ENCODE measurements at places on chromosomes 2 and 18. TPM values are rescaled to one million over a fixed set of nuclear protein-coding genes. Genes with fewer than 3 reads are reported as not detected.

DNA sequence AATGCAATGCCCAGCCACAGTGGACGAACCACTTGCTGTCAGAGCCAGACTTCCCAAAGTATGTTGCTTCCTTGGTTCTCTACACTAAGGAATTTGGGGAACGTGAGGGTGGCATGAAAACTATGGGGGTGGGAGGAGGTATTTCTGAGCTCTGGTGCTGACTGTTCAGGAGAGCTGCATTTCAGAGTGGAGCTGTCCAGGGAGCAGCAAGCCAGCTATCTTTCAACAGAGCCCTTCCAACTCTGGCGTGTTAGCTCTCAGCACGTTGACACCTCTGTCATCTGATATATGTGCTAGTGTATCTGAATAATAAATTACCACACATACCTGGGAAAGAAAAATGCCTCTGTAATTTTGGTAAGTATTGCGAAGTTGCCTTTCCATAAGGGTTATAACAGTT lies 66.1 kb downstream of the SAP130 start:
- H3K27ac ChIP-seq: no peak overlapping the region
- DNase-seq: no peak
- peaks cover 35% of the 10 kb centered on the region for H3K36me3 ChIP-seq
- H3K27me3 ChIP-seq: no peaks in the 10 kb centered on the region

DNA sequence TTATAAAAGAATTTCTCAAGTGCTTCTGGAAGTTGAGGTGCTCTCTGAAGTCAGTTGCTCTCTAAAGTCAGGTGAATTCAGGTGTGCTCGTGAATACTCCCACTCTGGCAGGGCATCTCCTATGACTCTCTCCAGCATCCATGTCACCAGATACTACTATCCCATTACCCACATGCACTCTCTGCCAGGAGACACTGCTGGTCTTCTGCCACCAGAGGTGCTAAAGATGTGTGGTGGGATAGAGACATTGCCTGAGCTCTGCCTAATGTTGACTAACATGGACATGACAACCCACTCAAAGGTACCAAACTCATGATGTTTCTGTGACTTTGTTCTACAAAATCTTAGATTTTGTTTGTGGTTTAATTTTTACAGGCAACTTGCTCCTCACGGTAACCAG lies 106.4 kb upstream of the HNRNPA3 start:
- H3K27ac ChIP-seq: no peak overlapping the region
- H3K4me3 ChIP-seq: no peak overlapping the region
- H3K36me3 ChIP-seq: no peaks in the 10 kb centered on the region
- DNase-seq: no peak

GRCh38 chr2:54639609-54640008 lies 83.9 kb upstream of the EML6 start:
- H3K27ac ChIP-seq: no peak overlapping the region
- H3K4me1 ChIP-seq: peaks cover 15% of the 10 kb centered on the region
- H3K36me3 ChIP-seq: peaks cover 39% of the 10 kb centered on the region

DNA sequence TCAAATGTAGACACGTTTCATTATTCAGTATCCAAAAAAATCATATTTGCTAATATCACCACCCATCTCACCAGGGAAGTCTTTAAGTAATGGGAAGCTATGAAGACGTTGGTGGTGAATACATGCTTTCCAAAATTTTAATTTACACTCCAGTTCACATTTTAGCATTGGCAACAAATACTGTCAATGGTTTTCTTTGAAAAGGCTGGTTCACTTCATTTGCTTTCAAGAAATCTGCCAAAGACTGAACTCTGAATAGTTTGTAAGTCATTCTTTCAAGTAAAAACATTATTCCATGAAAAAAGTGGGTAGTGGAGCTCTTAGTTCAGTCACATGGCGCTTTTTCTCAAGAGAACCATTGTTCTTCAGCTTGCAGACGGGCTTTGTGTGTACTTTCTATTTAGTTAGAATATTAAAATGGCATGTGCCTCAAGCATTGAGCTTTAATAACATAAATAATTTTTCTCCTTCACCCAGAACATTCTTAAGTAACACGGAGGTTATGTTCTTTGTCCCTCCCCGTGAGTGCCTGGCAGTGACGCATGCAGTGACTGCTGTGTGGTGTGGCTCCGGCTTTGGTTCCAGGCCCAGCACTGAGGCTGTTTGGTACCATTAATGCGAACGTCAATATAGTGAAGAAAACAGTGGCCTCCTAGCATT lies 300.0 kb upstream of the HDAC4 start:
- H3K27me3 ChIP-seq: peaks cover 2% of the 10 kb centered on the region
- no peak overlapping the region for H3K27ac ChIP-seq
- DNase-seq: no peak

GRCh38 chr2:112585873-112586464 lies 1.6 kb downstream of the CHCHD5 start:
- H3K36me3 ChIP-seq: peaks cover 15% of the 10 kb centered on the region
- peak overlapping the region; percentile 97 for H3K4me3 ChIP-seq
- peaks cover 29% of the 10 kb centered on the region for H3K4me1 ChIP-seq
- no peaks in the 10 kb centered on the region for H3K27me3 ChIP-seq
- H3K27ac ChIP-seq: no peak overlapping the region

GRCh38 chr2:29192526-29192925 lies 77.3 kb downstream of the CLIP4 start:
- H3K4me1 ChIP-seq: peaks cover 10% of the 10 kb centered on the region
- peaks cover 6% of the 10 kb centered on the region for H3K36me3 ChIP-seq
- H3K4me3 ChIP-seq: no peak overlapping the region
- H3K27ac ChIP-seq: no peak overlapping the region
- H3K27me3 ChIP-seq: peaks cover 2% of the 10 kb centered on the region
- DNase-seq: no peak

GRCh38 chr18:13048061-13048595 lies 57.0 kb downstream of the CEP192 start:
- H3K27ac ChIP-seq: no peak overlapping the region
- no peaks in the 10 kb centered on the region for H3K27me3 ChIP-seq
- H3K4me3 ChIP-seq: no peak overlapping the region
- no peak for DNase-seq

DNA sequence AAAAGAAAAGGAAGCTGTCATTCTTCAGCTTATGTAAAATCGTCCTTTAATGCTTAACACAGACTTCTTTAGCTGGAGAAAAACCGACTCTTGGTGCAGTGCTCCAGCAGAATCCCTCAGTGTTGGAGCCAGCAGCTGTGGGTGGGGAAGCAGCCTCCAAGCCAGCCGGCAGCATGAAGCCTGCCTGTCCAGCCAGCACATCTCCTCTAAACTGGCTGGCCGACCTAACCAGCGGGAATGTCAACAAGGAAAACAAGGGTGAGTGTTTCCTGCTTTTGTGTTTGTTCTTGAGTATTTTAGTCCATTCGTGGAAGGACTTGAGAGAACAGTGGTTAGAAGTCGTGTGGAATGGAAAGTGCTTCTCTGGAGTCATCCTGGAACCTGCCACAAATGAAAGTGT lies 38.9 kb downstream of the KDM3A start:
- DNase-seq: no peak
- no peak overlapping the region for H3K4me3 ChIP-seq
- peaks cover 63% of the 10 kb centered on the region for H3K36me3 ChIP-seq
- peaks cover 17% of the 10 kb centered on the region for H3K4me1 ChIP-seq

DNA sequence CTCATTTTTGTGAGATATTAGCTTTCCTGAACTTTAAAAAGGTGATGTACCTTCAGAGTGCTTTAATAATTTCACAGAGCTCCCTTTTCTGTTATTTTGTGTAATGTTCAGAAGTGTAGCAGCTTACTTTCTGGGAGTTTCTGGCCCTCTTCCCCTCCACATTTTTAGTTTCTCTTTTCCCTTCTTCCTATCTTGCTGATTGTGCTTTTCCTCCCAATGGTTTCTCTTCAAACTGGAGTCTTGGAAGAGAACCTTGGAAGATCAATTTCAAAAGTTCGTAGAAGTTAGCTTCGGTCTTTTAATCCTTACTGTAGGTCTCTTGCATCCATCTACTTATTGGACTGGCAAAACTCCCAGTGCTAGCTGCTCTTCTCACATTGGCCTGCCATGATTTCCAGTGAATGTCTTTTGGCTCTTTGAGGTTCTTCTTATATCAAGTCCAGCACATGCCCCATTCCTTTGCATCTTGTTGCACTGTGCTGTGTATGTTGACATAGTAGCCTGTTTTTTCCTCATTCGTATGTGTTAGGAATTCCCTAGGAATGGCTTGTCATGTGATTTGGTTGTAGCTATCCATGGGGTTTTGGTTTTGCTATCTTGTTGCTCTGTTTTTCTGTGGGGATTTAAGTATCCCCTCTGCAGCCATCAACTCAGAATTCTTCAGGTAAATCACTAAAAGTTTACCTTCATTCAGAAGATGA lies 7.8 kb downstream of the CCNT2 start:
- peaks cover 33% of the 10 kb centered on the region for H3K36me3 ChIP-seq
- no peak overlapping the region for H3K27ac ChIP-seq
- H3K27me3 ChIP-seq: no peaks in the 10 kb centered on the region

DNA sequence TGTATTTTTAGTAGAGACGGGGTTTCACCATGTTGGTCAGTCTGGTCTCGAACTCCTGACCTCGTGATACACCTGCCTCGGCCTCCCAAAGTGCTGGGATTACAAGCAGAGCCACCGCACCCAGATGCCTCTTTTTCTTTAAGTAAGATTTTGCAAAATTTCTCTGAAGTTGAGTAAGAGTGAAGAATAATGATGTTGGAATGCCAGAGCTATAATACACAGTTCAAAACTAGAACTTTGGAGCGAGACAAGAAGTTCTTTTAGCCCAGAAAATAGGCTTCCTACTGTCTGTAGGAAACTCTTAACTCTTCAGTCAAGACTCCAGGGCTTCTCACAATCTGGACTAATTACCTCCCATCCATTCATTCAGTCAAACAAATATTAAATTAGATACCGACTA lies 51.4 kb downstream of the MARCHF4 start:
- peaks cover 4% of the 10 kb centered on the region for H3K27me3 ChIP-seq
- peaks cover 2% of the 10 kb centered on the region for H3K4me1 ChIP-seq
- no peak overlapping the region for H3K27ac ChIP-seq
- H3K36me3 ChIP-seq: no peaks in the 10 kb centered on the region
- no peak for DNase-seq
- H3K4me3 ChIP-seq: no peak overlapping the region

- no peak for DNase-seq
- no peak overlapping the region for H3K4me3 ChIP-seq
- H3K27me3 ChIP-seq: peaks cover 6% of the 10 kb centered on the region
- H3K4me1 ChIP-seq: peaks cover 18% of the 10 kb centered on the region
- H3K36me3 ChIP-seq: peaks cover 2% of the 10 kb centered on the region
- peak overlapping the region; percentile 21 for H3K27ac ChIP-seq
Measured at GRCh38 chr2:15155959-15156574, 405.1 kb downstream of the NBAS start.

- peaks cover 8% of the 10 kb centered on the region for H3K36me3 ChIP-seq
- H3K4me1 ChIP-seq: peaks cover 1% of the 10 kb centered on the region
- no peak for DNase-seq
- no peak overlapping the region for H3K27ac ChIP-seq
- H3K27me3 ChIP-seq: no peaks in the 10 kb centered on the region
- no peak overlapping the region for H3K4me3 ChIP-seq
Measured at GRCh38 chr2:191696001-191696400, 18.1 kb downstream of the NABP1 start.

DNA sequence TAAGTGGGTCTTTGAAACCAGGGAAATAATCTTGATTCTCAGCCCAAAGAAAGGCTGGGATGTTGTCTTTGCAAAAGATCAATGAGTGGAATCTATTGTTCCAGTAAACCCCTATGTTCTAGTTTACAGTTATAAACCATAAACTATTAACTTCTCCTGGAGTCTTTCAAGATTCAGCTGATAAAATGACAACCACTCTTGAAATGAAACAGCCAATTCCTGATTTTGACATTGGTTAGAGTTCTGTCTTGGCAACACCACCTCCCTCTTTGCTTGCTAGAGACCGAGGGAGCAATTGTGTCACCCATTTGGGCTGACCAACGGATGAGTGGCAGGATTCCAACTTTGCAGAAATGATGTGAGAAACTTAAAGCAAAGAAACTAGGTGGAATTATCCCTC lies 746.9 kb downstream of the SLC4A3 start:
- no peak overlapping the region for H3K27ac ChIP-seq
- no peaks in the 10 kb centered on the region for H3K4me1 ChIP-seq
- H3K4me3 ChIP-seq: no peak overlapping the region
- H3K27me3 ChIP-seq: no peaks in the 10 kb centered on the region
- no peaks in the 10 kb centered on the region for H3K36me3 ChIP-seq

DNA sequence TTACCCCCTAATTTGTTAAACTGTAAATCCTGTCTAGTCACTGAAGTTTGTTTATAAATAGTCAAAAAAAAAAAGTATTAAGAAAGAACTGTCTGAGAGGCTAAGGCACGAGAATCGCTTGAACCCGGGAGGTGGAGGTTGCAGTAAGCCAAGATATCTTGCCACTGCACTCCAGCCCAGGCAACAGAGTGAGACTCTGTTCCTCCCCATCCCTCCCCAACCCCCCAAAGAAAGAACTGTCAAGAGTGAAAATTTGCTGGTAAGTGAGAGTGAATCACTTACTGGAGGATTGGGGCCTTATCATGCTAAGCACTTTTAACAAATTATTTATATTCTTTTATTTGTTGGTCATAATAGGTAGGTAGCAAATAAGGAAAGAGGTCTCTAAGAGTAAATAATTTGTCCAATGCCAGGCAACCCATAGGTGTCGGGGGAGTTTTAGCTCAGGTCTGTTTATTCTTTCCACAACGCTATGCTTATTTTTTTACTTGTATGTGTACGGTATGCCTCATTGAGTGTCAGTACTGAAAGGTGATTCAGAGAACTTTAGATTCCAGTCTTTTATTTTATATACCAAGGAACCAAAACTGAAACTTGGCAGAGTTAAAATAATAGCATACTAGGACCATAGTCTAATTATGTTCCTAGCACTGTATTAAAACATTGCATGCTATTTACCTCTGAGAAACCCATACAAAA lies 2.5 kb downstream of the TAF4B start:
- H3K4me3 ChIP-seq: peak overlapping the region; percentile 93
- no peak for DNase-seq
- H3K4me1 ChIP-seq: peaks cover 33% of the 10 kb centered on the region
- H3K36me3 ChIP-seq: peaks cover 4% of the 10 kb centered on the region
- no peaks in the 10 kb centered on the region for H3K27me3 ChIP-seq

DNA sequence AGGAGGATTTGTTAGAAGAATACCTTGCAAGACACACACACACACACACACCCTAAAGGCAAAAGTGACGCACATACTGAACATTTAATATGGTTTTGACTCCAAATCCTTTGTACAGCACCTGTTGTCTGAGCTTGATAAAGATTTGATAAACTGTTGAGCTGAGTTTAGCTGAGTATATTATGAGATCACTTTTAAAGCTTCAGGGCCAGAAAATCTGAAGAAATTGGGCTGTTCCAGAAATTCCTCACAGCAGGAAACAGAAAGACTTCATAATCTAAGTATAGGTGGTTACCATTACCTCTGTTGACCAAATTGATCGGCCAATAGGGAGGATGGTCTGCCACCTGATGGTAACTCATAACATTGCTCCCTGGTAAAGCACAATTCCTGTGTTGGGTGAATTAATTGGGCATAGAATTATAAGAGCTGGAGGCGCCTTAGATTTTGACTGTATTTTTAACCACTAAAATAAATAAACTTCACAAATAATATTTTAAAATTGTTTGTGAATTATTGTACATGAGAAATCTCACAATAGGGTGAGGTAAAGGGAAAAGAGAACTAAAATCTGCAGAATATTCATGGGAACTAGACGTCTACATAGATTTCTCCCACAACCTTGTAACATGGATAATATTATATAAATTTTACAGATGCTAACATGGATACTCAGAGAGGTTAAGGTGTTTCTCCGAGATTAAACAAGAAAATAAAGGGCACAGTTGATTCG lies 21.8 kb upstream of the RPIA start:
- H3K4me1 ChIP-seq: no peaks in the 10 kb centered on the region
- no peak overlapping the region for H3K4me3 ChIP-seq
- no peak overlapping the region for H3K27ac ChIP-seq
- no peaks in the 10 kb centered on the region for H3K36me3 ChIP-seq
- H3K27me3 ChIP-seq: peaks cover 14% of the 10 kb centered on the region
- no peak for DNase-seq

The IGFBP5 gene
- 0.08 TPM for total RNA-seq

The CHRND gene
- not detected for total RNA-seq

The TEX44 gene
- total RNA-seq: not detected

The FAM110C gene
- total RNA-seq: 0.68 TPM

The PMAIP1 gene
- total RNA-seq: 26.7 TPM

The AQP12B gene
- not detected for total RNA-seq

The RGPD4 gene
- total RNA-seq: 0.61 TPM

Data from activated naive CD8-positive, alpha-beta T cell treated with anti-CD3 and anti-CD28 coated beads, Interleukin-2, amount 10 ng/mL, durations not matched to agents 7 days and 5 days (primary cell).